ENCODE measurements at places on chromosomes 2 and 18.

- DNase-seq = no peak
These were observed 71.0 kb downstream of the MAPK4 start for GRCh38 chr18:50630895-50631294.

GRCh38 chr2:11903085-11903606 is 156.7 kb downstream of the LPIN1 start:
- DNase-seq = peak; percentile 81

DNA sequence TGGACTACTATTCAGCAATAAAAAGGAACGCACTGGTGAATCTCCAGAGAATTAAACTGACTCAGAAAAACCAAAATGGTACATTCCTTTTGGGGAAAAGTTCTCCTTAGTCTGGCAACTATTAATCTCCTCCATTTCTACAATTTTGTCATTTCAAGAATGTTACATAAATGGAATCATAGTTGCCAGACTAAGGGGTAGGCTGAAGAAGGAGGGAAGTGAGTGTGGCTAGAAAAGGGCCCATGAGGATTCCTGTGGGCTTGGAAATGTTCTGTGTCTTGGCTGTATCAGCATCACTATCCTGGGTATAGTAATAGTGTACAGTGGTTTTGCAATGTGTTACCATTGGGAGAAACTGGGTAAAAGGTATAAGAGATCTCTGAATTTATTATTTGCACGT is 72.4 kb downstream of the ZAP70 start:
- DNase-seq = no peak

- no peak for DNase-seq
These were observed 161.4 kb downstream of the XIRP2 start for GRCh38 chr2:167049659-167050058.

GRCh38 chr2:191566344-191566743 is 111.6 kb upstream of the NABP1 start:
- peak; percentile 78 for DNase-seq

DNA sequence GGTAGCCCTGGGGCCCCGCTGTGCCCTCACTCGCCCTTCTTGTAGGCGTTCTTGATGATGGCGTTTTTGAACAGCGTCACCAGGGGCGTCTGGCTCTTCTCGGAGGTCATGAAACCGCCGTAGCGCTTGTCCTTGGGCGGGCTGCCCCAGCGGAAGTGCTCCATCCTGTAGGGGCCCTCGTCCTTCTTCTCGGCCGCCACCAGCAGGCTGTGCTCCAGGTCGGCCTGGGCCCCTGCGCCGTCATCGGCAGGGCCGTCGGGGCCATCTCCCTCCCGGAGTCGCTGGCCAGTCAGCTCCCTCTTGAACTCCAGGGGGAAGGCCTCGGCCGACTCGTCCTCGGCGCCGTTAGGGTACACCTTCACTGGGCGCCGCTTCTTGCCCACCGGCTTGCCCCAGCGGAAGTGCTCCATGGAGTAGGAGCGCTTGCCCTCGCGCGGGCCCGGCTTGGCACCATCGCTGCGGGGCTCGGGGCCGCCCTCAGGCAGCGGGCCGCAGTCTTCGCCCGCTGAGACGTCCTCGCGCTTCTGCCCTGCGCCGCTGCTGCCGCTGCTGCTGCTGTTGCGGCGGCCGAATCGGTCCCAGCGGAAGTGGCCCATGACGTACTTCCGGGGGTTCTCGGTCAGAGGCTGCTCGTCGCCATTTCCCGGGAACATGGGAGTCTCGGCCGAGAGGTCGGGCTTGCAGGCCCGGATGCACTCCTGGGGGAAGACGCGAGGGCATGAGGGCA is 7.2 kb downstream of the POMC start:
- DNase-seq = peak; percentile 11

DNA sequence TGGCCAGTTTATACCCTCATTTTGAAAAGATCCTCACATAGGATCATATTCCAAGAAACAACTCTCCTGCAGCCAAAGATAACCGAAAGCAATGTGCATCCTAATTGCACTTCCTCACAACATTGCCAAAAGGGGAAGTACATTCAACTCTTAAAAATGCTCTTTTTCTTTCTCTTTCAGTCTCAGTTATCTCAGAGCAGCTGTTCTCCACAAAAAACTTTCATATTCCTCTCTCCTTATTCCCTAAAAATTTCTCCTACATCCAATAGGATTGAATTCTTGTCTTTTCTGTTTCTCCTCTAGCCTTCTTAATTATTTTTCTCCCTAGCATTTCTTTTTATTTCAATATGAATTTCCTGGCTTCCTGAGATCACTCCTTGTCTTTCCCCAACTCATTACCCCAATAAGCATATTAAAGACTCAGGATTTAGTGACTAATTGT is 7.4 kb upstream of the VRK2 start:
- DNase-seq = peak; percentile 76

DNA sequence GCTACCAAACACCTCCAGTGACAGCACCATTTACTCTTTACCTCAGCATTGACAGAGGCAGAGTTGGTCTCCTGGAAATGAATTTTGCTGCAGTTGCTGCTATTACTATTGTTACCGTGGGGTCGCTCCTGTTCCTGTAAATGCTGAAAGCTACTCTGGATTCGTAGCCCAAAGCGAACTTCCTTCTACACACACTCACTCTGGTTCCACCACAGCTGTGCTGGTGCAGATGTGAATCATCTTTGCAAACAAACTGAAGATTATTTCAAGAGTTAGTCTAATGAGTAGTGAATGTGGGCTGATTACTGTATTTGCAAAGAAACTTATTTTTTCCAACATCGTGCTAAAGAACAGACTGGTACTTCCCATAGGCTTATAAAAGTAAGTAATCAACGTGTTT is 304.0 kb downstream of the LPIN1 start:
- peak; percentile 54 for DNase-seq

- peak; percentile 81 for DNase-seq
These were observed 33.6 kb downstream of the PLCL1 start for GRCh38 chr2:197838036-197838435.

- no peak for DNase-seq
These were observed 321.4 kb downstream of the IRS1 start for GRCh38 chr2:226478109-226478809.

- no peak for DNase-seq
These were observed 6.2 kb upstream of the CNTNAP5 start for GRCh38 chr2:124018890-124019289.

GRCh38 chr18:34976899-34977837 is 64.0 kb upstream of the MAPRE2 start:
- peak; percentile 38 for DNase-seq

DNA sequence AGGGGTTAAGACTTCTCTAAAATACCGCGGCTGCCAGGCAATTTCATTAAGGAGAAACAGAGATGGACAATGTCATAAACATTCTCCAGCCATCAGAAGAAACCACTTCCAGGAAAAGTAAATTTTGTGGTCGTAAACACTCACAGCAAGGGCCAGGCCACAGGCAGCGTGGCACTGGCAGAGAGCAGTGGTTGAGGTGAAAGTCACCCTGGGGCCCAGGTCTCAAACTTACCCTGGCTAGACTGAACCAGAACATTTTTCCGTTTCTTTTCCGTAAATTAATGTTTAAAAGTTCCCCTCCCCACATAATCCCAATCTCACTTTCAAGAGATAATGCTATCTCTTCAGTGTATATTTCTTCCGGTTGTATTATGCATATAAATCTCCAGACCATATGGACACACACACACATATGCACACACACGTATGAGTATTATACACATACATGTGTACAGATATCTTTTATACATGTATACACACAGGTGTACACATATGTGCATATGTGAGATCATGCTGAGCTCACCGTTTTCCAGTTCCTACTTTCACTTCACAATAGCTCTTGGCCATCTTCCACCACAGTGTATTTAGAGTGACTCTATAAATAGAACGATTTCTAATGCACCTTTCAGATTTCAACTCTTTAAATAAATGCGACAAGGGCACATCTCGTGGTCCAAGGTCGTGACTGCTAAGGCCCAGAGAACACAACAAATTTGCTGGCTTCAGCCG is 90.1 kb downstream of the MALT1 start:
- peak; percentile 24 for DNase-seq

- peak; percentile 97 for DNase-seq
These were observed 11.4 kb downstream of the HK2 start for GRCh38 chr2:74845217-74845751.

DNA sequence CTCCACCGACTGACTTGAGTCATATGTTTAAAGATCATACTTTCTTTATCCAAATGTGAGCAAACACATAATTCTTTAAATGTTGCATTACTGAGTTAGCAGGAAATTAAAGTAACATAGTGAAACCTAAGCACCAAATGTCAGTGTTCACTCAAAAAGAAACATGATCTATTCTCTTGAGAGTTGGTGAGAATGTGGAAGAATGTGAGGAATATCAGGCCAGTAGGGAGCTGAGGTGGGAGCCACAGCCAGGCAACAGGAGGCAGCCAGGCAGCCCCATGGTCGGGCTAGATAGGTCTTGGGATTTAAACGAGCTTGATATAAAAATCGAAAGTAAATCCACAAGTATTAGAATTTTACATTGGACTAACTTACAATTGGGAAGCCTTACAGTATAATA is 198.1 kb upstream of the SH3BP4 start:
- DNase-seq = no peak

- no peak for DNase-seq
These were observed 2.4 kb downstream of the PELI1 start for GRCh38 chr2:64141674-64142405.

DNA sequence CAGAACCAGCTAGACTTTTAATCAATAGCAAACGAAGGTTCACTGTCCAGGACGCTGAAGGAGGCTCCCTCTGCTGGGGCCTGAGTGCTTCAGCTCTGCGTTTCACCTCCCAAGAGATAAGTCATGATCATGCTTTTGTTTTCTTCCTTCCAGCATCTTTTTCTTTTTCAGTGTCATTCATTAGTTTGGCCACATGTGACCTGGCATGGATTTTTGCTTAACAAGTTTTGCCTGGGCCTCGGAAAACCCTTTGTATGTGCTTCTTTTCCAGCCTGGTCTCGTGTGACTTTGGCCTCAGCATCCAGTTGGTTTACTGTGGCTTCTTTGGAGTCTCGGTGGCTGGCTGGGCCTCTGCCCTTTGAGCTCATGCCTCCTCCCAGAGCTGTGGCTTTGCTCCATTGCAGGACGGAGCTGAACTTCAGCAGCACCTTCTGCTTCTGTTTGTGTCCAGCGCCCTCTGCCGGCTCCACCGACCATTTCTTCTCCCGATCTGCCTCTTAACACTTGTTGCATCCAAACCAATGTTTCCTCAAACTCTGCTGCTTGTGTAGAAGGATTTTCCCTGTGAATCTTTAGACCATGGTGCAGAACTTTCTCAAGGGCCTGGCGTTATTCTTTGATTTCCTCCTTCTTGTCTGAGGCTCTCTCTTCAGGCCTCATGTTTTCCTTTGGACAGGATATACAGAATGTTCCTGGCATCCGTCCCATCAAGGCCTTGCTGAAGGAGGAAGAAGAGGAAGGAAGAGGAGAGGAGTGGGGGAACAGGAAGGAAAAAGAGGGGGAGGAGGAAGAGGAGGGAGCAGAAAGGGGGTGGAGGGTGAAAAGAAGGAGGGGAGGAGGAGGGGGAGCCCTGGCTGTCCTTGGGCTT is 23.6 kb upstream of the HES6 start:
- DNase-seq = peak; percentile 90

DNA sequence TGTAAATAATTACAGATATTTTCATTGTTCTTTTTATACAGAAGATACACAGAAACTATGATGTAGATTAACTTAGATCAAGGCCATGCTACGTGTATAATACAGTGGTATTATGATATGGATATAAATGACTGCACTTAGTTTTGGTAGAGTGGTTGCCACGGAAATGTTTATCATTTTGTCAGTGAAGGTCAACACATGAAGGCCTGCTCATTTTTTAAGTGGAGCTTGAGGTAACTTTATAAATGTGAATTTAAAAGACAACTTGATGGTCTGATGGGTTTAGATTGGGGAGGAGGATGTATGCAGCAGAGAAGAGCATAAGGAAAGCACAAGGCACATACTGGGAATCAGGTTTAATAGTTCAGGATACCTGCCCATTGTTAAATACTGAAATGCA is 14.4 kb upstream of the BBS5 start:
- DNase-seq = no peak

DNA sequence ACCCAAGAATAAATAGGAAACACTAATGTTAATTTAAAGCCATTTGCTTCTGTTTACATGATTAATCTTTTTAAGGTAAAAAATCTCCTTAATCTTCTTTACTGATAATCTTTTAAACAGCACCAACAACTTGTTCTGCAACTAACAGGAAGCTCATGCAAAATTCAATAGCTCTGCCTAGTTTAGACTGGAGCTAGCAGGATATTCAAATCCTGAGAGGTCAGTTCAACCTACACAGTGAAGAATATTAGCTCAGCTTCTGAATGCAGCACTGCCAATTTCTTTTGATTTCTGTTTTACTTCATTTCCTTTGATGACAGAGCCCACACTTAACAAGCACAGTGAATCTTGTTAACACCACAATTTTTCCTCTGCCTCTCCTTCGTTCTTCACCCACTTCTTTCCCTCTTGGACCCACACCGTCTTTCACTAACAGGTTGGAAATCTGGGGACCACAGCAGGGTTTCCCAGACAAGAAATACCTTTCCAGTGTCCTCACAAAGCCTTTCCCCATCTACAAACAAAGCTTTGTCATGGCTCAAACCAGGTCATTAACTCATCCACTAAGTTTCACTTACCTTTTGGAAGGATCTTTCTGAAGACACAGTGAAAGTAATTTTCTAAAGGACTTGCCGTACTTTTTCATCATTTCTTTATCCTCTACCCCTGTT is 109.8 kb downstream of the STK39 start:
- DNase-seq = no peak

- no peak for DNase-seq
These were observed at the start of gene DCTN1 for GRCh38 chr2:74379851-74380789. TSS of gene DCTN1 (minus strand) at chr2:74380311. CDS start at chr2:74380037, 274 bp downstream.

DNA sequence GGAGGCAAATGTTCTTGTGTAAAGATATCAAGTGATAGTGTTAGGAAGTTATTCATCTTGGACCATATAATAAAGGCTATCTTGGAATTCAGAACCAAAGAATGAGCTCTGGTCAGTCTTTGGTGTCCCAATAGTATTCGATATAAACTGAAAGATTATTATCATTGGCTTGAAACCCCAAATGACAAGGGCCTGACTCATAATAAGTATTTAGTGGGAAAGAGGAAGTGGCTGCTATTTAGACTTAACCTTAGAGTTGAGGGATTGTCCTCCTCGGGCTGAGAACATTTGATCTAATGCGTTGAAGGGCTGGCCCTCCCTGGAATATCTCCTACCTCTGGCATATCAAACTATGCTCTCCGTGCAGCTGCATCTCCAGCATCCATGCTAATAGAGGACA is 67.5 kb downstream of the CDH20 start:
- DNase-seq = no peak

- DNase-seq = no peak
These were observed 403 bp downstream of the COL4A3 start for GRCh38 chr2:227164763-227165291.
